ENCODE measurements at places on chromosomes 5 and 9.

DNA sequence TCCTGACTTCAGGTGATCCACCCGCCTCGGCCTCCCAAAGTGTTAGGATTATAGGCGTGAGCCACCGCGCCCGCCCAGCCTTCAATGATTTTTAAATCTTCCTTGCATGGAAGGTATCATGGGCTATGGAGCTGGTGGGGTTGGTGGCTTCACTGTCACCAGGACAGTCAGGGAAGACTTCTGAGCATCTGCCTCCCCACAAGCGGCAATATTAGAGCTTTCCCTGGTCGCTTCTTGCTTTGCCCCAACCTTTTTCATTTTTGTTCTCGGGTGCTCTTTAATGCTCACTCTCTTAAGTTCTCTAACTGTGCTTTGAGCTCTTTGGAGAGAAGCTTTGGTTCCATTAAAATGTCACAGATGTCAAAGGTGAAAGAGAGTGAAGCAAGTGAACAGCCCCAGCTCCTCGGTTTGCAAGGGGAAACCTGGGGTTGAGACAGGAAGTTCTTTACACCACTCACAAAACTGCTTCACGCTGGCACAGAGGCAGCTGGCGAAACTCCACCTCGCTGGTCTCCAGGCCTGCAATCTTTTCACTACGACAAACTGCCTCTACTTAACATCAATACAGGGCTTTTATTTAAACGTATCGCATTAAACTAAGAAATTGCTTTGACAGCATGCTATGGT is 142.5 kb upstream of the RETREG1 start:
- no peak for DNase-seq

GRCh38 chr5:178238711-178239592 is 6.3 kb upstream of the PHYKPL start:
- DNase-seq, result no peak

DNA sequence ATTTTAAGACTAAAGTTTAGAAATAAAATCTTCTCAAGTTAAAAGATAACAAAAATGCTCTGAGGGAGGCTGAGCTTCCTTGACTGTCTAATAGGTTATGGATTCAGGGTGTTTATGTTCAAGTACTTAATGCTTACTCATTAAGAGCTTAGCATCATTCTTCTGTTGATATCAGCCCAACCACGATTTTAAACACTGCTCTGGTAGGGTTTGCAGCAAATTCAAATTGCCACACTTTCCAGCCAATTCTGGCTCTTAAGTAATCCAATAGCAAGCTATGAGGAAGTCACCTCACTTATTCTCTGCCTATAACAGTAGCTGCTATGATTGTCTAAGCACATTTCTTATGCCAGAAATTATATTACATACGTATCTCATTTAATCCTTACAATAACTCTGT is 191.0 kb upstream of the KIF2A start:
- DNase-seq, result no peak

DNA sequence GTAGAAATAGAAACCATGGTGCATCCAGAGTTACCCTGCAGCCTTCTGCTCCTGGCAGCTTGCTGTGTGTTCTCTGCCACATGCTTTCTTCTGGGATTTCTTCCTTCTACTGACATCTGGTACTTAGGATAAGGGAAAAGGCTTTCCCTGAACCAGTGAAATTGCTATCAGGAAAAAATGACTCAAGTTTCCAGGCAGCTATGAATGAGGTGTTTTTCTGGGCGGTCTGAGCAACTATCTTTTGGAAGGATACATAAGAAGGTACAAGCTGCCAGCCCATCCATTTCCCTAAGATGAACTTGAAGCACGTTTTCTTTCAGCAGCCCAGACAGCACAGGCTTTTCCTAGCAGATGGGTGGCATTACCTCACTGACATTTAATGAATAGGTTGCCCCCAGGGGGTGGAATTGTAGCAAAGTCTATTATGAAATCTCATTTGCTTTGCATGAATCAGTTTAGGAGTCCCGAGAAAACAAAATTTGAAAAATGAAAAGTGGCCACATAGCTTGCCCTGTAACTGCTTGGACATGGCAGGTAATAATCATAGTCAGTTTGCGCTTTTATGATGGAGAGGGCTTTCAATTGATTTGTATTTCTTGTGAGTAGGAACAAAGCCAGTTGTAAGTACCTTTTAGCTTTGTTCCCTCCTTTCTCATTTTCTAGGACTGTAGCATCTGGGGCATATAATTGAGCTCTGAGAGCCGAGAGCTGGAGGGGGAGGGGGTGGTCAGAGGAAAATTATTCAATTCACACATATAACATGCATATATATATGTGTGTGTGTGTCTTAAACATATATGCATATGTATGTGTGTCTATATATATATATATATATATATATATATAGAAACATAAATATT is 108.5 kb downstream of the C9orf152 start:
- DNase-seq, result no peak

DNA sequence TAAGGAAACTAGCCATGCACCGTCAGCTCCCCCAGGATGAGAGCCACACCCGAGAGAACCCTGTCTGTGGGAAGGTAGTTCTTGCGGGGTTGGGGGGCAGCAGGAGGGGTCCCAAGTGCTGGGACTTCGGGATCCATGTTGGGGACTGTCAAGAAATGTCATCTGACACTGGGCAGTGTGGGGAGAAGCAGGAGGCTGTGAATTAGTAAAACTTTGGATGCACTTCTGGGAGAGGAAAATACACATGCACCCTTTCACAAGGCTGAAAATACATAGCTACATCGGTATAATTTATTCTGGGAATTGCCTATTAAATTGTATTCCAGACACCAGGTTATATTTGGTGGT is 109.6 kb upstream of the RPS23 start:
- no peak for DNase-seq

- no peak for DNase-seq
Observed at GRCh38 chr5:82816926-82817325, 260.3 kb downstream of the TMEM167A start.

Measured in stimulated activated CD8-positive, alpha-beta memory T cell treated with anti-CD3 and anti-CD28 coated beads, Interleukin-7, amount 100 ng/mL, for 1 hour (primary cell).